ENCODE measurements at places on chromosomes 2 and 18.

GRCh38 chr2:675982-676646, 1.1 kb downstream of the TMEM18 start:
- peak; percentile 91 for DNase-seq

DNA sequence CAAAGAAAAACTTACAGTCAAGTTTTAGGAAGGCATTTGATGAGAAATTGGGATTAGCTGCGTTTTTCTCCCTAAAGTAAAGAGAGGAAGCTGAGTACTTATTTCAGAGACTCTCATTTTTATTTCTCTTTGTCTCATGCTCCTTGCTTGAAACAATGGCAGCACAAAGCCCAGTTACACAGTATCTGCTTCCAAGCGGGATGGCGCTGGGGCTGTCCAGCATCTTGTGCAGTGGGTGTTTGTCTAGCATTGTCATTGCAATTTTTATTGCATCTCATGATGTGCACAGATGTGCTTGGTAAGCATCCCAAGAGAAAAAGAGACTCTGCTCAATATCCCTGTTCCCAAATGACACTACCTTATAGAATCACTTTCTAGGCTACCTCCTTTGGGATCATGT, 102.8 kb upstream of the ZNF521 start:
- DNase-seq = no peak

DNA sequence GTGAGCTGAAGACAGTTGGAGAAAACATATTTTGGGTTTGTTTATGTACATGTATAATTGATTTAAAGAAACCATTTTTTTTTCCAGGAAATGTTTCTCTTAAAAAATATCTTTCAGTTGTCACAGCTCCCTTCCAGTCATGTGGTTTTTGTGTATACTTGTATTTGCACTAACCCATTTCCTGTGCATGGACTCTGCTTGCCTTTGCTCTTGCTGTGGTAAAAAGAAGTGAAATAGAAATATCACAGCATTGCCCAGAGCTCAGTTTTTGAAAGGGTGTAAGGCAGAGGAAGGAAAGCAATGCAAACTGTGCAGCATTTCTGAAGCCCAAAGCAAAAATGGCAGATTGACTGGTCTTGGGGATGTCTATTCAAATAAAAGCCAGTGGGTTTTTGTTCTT, 10.4 kb upstream of the DOCK10 start:
- no peak for DNase-seq

- no peak for DNase-seq
These were observed 8.0 kb downstream of the NTSR2 start for GRCh38 chr2:11661891-11662435.

GRCh38 chr2:47437287-47437686, 34.3 kb downstream of the MSH2 start:
- peak; percentile 50 for DNase-seq
